CD8-positive, alpha-beta T cell (primary cell): ENCODE measurements at places on chromosomes 2 and 18.

GRCh38 chr2:38528008-38528442, 74.7 kb downstream of the HNRNPLL start:
- DNase-seq = no peak

DNA sequence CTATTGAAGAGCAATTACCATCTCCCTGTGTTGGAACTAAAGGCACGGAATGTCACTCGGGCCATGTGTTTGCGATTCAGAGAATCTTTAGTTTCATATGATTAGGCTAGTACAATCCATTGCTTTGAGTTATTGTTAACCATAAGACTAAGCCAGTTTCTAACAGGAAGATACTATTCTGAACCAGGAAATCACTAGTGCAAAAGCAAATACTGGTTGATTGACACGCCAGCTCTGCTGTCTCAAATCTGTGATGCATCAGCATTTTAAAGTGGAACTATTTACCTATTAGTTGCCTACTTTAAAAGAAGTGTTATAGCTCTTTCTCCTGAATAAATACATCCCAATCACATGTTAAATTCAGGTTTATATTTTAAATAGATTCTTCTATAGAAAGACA, 61.9 kb downstream of the AFTPH start:
- no peak for DNase-seq

DNA sequence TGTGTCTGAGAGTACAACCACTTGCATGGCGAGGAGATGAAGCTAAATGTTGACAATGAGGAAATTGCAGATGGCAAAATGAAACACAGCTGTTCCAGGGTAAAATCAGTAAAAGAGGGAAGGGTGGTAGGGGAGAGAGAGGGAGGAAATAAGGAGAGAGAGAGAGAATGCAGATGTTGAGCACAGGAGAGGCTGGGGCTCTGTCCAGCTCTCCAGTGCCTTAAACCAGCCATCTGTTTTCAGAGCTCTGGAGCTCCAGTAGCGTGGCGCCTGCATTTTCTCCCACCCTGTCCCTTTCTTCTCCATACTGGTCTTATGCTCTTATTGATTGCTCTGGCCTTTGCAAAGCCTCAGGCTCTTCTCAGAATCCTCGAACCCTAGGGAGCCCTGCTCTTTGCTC, 52.7 kb upstream of the BOD1L2 start:
- DNase-seq = no peak

DNA sequence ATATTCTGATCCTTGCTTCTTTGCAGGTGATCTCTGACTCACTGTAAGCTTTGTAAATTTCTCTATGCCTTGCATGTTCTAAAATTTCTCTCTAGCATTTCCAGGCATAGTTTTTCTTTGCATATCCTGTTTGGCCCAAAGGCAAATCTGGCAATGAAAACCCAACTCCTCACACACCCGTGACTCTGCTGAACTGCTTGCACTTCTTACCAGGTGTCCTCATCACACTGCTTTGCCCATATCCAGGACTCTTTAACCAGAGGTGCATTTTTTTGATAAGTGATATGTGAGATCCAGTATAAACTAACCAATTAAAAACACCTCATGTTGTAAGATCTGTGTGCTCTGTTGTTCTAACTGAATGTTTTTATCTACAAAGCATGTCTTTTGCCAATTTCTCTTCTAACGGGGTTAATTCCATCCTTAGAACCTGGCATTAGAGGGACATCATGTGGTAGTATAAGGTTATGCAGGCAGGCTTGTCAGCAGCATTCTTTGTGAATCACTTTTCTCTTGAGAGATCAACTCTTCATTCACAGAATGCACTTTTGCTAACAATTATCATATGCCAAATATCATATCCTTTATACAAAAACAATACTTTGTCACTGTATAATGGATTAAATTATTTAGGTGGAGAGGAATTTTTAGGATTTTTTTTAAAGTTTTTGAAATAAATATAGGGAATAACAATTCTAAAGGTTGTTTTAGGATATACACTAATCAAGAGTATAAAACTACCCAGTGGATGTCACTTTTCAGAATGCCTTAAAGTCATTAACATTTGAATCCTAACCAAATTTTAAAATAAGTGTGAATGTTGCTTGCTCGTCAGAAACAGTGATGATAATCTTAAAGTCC, 20.8 kb upstream of the TMX3 start:
- no peak for DNase-seq

GRCh38 chr18:23244401-23244800, 109.1 kb downstream of the CABLES1 start:
- no peak for DNase-seq

GRCh38 chr2:237223201-237223861, 137.6 kb downstream of the COPS8 start:
- DNase-seq = no peak

DNA sequence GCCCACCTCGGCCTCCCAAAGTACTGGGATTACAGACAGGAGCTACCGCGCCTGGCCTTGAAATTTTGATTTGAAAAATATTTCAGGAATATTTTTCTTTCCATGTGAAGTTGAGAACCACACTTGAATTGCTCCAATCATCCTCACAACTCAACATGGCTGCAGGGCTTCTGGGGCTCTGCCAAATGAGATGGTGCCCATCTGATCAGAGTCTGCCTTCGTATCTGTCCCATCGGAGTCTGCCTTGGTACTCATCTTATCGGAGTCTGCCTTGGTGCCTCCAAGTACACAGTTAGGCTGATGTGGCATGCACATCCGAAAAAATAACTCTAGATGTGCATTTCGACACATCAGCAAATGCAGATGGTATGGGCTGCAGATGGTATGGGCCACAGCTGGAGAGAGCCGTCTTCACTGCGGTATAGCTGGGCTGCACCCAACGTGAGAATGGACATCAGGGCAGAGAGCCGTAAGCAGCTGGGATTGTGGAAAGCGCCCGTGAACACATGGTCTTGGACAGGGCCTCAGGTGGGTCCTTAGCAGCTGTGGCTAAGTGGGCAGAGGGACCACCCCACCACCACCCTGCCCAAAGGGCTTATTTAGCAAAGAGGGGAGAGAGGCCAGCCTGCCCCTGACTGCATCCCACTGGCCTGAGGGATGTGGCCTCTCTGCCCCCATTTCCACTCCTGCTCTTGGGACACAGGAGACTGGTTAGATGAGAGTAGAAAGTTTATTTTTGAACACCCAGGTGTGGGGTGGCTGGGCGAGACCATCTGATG, 52.1 kb upstream of the RBM44 start:
- DNase-seq = no peak

DNA sequence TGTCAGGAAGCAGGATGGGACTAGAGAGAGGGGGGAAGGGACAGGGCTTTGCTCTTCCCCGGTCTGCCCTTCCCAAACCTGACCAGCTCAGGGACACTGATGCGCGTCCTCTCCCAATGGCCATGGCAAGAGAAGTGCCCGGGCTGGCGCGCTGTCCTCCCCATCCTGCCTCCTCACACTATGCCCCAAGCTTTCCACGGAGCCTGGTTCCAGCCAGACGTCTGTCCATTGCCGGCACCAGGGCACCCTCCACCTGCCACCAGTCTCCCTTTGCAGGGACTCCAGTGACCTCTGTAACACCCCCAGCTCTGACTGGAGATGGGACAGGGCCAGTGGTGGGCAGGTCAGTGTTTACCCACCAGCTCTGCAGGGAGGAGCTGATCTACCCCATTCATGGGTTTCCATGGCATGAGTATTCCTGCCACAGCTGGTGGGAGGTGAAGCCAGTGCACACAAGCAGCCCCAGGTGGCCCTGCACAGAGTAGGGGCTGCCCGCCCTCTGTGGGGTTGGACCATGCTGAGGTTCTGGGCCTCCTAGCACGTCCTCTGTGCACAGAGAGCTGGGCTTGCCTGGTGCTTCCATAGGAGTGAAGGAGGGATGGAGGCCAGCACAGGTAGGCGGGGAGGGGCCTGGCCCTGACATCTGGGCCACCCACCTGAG, 109.5 kb downstream of the PXDN start:
- no peak for DNase-seq

- no peak for DNase-seq
Measured at GRCh38 chr18:73881396-73881917, 266.2 kb downstream of the FBXO15 start.

DNA sequence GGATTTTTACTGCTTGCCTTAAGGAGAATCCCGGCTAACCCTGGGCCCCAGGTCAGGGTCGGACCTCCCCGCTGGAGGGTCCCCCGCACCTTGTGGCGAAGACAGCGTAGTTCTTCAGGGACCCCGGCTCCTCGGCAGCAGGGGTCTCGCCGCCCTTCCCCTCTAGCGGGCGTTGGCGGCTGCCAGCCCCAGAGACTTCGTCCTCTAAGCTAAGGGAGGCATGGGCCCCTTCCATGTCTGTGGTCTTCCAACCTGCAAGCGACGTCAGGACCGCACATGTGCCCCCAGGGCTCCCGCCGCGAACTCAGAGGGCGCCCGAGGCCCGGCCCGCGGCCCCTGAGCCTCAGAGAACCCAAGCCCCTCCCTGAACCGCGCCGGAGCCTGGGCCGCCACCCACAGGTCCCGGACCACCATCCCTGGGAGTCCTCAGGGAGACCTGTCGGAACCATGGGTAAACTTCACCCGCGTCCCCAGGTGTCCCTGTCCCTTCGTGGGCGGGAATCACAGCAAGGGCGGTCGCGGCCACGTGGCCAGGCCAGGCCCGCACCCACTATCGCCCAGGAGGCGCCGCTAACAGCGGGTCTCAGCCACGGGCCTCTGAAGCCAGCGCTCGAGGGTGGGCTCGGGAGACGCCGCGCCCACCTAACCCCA, 562 bp downstream of the ANKMY1 start:
- no peak for DNase-seq

DNA sequence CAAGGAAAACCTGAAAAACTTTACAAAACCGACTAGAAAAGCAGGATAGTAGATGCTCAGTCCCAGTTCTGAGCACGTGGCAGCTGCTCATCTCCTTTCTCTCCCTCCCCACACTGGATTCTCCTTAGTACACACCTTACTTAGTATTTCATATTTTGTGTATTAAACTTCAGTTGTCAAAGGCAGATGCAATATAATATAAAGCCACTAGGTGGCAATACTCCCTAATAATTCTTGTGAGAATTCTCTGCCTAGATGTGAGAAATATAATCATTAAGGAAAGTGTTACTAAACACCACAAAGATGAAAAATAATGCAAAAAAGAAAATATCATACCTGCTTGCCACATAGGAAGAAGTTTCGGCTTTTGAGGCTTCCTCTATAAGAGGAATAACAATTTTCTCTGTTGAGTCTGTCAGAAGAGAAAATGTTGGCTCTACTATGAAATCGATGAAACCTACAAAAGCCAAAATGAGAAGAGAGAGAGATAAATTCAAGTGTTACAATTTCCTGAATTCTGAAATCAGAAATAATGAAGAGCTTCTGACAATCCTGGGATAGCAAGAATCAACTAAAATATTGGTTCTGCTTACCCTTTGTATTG, 200.6 kb downstream of the PPP1R1C start:
- no peak for DNase-seq

DNA sequence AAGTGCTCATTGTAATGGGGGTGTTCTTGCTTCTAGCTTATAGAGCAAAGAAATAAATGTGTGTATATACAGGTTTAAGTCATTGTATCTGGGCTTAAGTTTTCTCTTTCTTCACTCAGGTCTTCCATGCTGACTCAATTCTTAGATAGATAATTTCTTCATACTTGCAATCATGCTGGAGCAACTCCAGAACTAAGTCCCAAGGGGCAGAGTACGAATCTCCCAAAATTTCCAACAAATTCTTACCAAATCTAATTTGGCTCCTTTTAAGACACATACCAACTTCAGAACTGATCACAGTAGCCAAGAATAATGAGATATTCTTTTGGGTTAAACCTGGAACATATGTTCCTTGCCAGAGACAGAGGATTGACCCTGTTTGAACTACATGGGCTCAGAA, 4.3 kb upstream of the SPAG16 start:
- no peak for DNase-seq

DNA sequence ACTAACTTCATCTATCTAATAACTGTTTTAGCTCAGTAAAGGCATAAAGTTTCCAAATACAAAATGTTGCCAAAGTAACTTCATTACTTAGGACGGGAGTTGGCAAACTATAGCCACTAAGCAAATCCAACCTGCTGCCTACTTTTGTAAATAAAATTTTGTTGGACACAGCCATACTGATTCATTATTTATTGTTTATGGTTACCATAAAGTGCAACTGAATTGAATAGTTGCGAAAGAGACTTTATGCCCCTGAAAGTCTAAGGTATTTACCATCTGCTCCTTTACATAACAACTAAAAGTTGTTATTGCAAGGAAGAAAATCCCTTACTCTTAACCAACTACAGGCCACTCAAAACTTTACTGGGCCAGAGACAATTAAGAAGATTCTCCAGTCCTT, 256.7 kb upstream of the RBBP8 start:
- DNase-seq = no peak
